ENCODE measurements at places on chromosomes 3 and 15. TPM values are rescaled to one million over a fixed set of nuclear protein-coding genes. Genes with fewer than 3 reads are reported as not detected.

Gene GAP43
- not detected for total RNA-seq

Gene CCR3
- 1.1 TPM for total RNA-seq

Gene ZIC1
- total RNA-seq, result not detected

Gene CCRL2
- 3.2 TPM for total RNA-seq

Gene ALDH1A3
- total RNA-seq, result not detected

Gene CAMKV
- 1.4 TPM for total RNA-seq

Gene FEZF2
- not detected for total RNA-seq

Gene CPB1
- not detected for total RNA-seq

Gene ZBBX
- total RNA-seq, result not detected

Gene SCN10A
- not detected for total RNA-seq

Gene PPP2R3A
- total RNA-seq, result 0.88 TPM

Gene MRPS25
- total RNA-seq, result 46.4 TPM

Gene ACAP2
- 65.8 TPM for total RNA-seq

Gene MKRN3
- total RNA-seq, result 0.25 TPM

Gene GPD1L
- 18.9 TPM for total RNA-seq

Gene GOLGA6L10
- total RNA-seq, result 0.47 TPM

Gene NEK10
- 2.9 TPM for total RNA-seq

Gene BTLA
- not detected for total RNA-seq

Gene ERICH6
- total RNA-seq, result not detected

Gene ALDH1A2
- total RNA-seq, result not detected

Gene USP50
- total RNA-seq, result not detected

Gene GMNC
- total RNA-seq, result 0.55 TPM

Gene PLSCR5
- not detected for total RNA-seq

Gene ZNF80
- total RNA-seq, result not detected

Gene GOLGA6L4
- total RNA-seq, result 0.58 TPM

Gene SI
- total RNA-seq, result not detected

Gene CADPS
- total RNA-seq, result not detected

Gene BCHE
- not detected for total RNA-seq

Gene GPR171
- total RNA-seq, result not detected

Gene GPX1
- total RNA-seq, result 2.5 TPM

Gene ESYT3
- total RNA-seq, result not detected

Gene ENTPD3
- total RNA-seq, result not detected

Gene KBTBD13
- not detected for total RNA-seq

Gene PPARG
- total RNA-seq, result not detected

Gene FBXL22
- 0.43 TPM for total RNA-seq

Gene EIF4E3
- total RNA-seq, result not detected

Gene TUSC7
- not detected for total RNA-seq

Gene PARP15
- total RNA-seq, result not detected

Gene ST8SIA2
- total RNA-seq, result not detected

Gene CAND2
- total RNA-seq, result 20.2 TPM

Gene SELENOK
- total RNA-seq, result 45.9 TPM

Gene TJP1
- 36.8 TPM for total RNA-seq

Gene FANCD2OS
- not detected for total RNA-seq

Gene TM4SF1
- total RNA-seq, result 1,132 TPM

Gene SCAANT1
- not detected for total RNA-seq

Gene MITF
- total RNA-seq, result 116 TPM

Gene MEIS2
- 103 TPM for total RNA-seq

Gene SLC22A13
- not detected for total RNA-seq

Gene EXD1
- total RNA-seq, result 0.03 TPM

Gene LYZL4
- not detected for total RNA-seq

Measured in G401 (cell line).